ENCODE measurements at places on chromosomes 2 and 18.

GRCh38 chr2:144490017-144490416, 29.9 kb downstream of the ZEB2 start:
- DNase-seq: no peak

- no peak for DNase-seq
Observed at GRCh38 chr2:181190711-181191110, 210.3 kb downstream of the UBE2E3 start.

GRCh38 chr18:79680100-79680879, 687 bp downstream of the CTDP1 start:
- no peak for DNase-seq

GRCh38 chr2:150426315-150426714, 61.2 kb downstream of the RND3 start:
- DNase-seq: no peak

GRCh38 chr2:101349893-101350662, 37.2 kb downstream of the CREG2 start:
- DNase-seq: no peak

GRCh38 chr2:86185517-86186212, 9.6 kb downstream of the IMMT start:
- no peak for DNase-seq

GRCh38 chr18:44025421-44025820, 655.3 kb upstream of the SETBP1 start:
- no peak for DNase-seq

DNA sequence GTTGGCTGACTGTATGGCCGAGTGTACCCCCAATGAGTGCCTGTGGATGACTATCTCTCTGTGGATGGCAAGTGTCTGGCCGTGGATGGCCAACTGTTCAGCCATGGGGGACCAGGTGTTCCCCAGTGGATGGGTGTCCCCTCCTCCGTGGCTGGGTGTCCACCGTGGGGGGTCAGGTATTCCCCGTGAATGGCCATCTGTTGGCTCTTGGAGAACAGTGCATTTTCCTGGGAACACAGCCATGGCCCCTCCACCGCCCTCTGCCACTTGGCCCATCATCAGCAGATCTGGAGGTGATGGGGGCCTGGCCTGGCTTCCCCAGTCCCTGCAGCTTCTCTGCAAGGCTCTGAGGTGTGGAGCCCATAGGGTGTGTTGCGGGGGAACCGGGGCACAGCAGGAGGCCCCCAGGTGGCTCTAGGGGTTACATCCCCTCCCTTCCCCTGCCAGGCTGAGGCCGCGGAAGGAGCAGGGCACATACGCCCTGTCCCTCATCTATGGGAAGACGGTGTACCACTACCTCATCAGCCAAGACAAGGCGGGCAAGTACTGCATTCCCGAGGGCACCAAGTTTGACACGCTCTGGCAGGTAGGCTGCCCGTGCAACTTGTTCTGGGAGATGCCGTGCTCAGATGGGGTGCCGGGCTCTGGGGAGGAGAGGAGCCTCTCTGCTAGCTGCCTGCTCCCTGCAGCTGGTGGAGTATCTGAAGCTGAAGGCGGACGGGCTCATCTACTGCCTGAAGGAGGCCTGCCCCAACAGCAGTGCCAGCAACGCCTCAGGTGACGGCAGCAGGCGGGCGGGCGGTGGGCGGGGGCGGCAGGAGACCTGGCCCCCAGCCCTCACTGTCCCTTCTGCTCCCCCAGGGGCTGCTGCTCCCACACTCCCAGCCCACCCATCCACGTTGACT, 19.3 kb downstream of the ZAP70 start:
- no peak for DNase-seq

DNA sequence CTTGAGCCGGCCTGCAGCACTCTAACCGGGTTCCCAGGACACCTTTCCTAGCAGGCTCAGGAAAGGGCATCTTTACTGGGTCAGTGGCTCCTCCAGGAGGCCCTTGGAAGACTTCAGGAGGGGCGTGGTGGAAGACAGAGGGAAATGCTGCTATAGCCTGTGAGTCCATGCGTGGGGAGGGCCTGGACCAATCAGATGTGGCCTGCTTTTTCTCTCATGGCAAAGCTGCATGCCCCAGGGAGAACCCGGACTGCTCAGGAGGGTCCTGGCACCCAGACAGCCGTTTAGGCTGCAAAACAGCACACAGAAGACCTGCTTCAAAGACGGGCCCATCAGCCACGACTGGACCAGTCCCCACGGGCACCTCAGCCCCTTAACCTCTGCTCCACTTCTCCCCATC, 84.4 kb downstream of the EIPR1 start:
- DNase-seq: no peak

GRCh38 chr2:37190290-37190689, 1.8 kb upstream of the SULT6B1 start:
- DNase-seq: no peak

DNA sequence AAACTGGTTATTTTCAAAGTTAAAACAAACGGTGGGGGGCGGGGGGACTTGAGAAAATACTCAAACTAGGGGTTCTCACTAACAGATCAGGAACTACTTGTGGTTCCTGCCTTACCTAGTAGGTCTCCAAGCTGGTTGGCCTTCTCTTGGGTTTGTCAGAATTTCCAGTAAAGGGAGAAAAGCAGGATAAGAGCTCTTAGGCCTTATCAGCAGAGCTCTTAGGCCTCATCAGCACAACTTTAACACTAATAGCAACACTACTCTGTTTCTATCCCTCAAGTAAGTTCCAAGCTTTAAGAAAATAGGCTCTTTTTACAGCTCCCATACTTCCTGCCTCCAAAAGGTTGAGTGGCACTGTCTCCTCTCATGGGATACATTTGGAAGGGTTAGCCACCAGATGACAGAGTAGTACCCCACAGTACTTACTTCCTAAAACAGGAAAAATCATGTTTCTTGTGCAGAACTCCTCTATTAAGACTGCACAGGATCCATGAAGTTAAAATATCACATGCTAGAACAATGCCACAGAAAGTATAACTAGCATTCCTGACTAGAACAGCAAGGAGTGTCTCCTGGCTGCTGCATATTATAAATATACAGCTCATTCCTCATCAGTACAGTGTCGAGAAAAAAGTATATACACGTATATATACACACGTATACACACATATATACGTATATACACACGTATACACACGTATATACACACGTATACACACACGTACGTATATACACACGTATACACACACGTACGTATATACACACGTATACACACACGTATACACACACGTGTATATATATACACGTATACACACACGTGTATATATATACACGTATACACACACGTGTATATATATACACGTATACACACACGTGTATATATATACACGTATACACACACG, 6.1 kb downstream of the FBXO11 start:
- no peak for DNase-seq

- DNase-seq: no peak
Observed at GRCh38 chr18:2776601-2777000, 70.2 kb upstream of the EMILIN2 start.

- no peak for DNase-seq
Observed at GRCh38 chr18:49472459-49472858, 12.0 kb upstream of the DYM start.

DNA sequence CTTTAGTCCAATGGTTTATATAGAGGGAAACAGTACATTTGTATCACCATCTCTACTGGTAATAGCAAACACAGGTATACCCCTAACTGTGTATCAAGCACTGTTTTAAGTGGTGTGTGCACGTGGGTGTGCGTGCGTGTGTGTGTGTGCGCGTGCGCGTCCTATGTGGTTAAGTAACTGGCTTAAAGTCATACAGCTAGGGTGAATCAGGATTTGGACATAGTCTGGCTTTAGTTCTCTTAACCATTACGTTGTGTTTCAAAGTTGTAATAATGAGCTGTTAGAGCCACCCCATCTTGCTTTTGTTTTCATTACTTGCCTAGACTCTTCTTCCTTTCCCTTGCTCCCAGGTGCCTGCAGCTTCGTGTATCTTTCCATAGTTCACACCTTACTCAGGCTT, 2.1 kb downstream of the HADHB start:
- no peak for DNase-seq

- DNase-seq: no peak
Observed at GRCh38 chr18:38606841-38607240, 1041.2 kb upstream of the CELF4 start.

GRCh38 chr2:23622466-23622865, 237.5 kb downstream of the KLHL29 start:
- no peak for DNase-seq

GRCh38 chr18:3663870-3664512, 214.0 kb downstream of the TGIF1 start:
- DNase-seq: no peak

- DNase-seq: no peak
Observed at GRCh38 chr2:96493072-96493471, 12.1 kb downstream of the NEURL3 start.

DNA sequence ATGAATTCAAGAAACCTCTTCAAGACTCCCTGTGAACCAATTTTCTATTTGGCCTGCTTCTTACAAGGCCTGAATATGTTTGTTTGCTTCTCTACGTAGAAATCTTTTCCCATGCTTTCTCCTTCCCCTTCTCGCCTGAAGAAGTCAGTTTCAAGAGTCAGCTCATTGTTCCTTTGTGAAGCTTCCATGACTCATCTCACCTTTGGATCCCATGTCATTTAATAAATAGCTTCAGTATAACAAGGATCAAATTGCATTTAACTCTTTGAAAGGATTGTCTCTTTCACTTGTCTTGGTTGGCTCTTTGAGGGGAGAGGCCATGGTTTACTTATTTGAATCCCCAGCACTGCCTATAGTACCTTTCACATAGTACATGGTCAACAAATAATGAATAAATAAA, 28.4 kb downstream of the CPS1 start:
- no peak for DNase-seq

DNA sequence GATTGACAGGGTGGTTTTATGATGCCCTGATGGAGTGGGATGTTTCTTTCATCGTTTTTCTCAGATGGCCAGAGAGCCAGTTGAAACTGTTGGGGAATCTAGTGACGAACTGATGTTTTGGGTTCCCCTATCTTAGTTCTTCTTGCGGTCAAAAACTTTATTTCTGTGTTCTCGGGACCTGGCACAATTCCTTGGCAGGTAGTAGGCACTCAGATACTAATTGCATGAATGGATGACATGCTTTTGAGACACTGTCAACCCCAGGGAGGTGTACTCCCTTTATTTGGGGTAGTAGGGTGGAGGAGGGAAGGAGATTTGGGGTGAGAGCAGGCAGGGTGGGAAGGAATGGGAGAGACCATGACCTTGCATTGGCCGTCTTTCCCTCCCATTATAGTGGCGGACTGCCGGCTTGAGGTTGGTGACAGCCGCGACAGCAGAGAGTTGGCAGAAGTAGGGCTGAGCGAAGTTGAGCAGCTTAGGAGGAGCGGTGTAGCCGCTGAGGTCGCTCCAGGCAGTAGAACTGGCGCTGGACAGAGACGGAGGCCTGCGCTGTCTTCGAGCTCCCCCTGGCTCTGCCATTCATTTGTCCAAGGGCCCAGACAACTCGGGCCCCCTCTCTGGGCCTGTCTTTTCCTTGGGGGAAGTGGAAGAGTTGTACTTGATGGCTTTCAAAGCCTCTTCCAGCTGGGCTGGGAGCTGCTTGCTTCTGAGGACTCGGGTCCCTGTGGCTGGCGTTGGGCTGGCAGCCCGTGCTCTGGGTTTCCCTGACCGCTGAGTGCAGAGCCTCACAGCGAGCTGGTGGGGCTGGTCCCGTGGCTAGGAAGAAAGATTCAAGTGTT, 2.6 kb downstream of the TET3 start:
- no peak for DNase-seq

- no peak for DNase-seq
Observed at GRCh38 chr2:206190111-206190510, 30.4 kb downstream of the EEF1B2 start.

DNA sequence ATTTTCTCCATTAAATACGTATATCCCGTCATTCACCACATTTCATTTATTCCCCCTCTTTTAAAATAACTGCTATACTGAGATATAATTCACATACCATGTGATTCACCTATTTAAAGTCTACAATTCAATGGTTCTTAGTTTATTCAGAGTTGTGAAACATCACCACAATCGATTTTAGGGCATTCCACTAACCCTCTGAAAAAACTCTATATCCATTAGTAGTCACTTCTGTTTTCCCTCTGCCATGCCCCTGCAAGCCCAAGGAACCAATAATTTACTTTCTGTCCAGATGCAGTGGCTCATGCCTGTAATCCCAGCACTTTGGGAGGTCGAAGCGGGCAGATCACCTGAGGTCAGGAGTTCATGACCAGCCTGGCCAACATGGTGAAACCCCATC, 95.5 kb upstream of the FZD5 start:
- DNase-seq: no peak

DNA sequence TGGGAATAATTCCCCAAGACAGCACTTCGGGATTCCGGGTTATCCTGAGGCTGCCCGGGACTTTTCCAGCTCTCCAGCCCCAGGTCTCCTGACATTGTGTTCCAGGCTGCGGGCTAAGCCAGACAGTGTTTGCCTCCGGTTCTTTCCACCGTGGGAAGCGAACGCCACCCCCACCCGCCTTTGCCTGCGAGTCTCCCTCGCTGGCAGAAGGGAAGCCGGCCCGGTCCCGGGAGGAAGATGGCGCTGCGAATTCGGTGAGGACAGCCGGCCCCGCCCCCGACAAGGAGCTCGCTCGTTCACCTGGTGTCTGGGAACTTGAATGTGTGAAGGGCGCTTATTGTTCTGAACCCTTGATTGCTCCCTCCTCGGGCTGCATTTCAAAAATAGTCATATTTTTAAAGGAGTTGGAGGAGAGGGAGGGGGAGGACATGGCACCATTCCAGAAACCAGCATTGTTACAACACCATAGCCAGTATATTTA, 2.9 kb downstream of the LRATD1 start:
- DNase-seq: no peak

DNA sequence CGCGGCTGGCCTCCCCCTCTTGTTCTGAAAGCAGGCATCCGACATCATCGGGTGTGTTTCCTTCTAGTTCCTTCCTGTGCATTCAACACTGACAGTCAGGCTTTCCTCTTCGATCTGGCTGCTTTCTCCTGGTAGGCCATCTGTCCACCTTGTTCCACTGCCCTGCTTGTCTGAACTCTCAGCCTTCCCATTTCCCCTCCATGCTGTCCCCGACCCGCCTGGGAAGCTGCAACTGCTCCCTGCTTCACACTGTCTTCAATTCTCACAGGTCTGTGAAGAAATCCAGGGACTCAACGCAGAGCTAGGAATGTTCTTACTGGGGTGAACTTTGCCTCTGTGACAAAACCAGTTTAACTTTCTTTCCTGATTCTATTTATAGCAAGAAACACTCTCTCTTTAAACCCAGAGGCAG, 43.0 kb downstream of the KIF3C start:
- DNase-seq: no peak

DNA sequence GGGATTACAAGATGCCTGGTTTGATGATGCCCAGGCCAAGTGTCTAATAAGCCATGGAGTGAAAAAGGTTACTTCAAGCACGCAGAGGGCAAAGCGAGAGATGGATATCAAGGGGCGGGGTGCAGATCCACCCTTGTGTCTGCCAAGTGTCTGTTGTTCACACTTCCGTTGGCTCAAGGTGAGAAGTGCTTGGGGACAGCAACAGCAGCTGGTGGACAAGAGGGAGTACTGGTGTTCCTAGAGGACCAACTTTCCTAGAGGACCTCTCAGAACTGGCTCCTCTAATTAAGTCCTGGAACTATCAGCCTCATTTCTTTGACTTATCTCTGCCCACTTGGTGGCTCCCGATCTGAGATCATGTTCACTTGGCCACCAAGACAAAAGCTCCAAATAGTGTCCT, 299.1 kb downstream of the PRKCE start:
- no peak for DNase-seq

GRCh38 chr2:40240070-40240469, 211.8 kb downstream of the SLC8A1 start:
- DNase-seq: no peak

GRCh38 chr18:11872479-11873136, 21.4 kb downstream of the CHMP1B start:
- DNase-seq: no peak
